ENCODE measurements at places on chromosomes 5 and 9.

GRCh38 chr9:101738566-101739183 lies at the start of gene GRIN3A:
Gene GRIN3A (minus strand): TSS chr9:101738647. CDS start chr9:101737979, 668 bp downstream.
- DNase-seq, result peak; percentile 36

- no peak for DNase-seq
These were observed 368.1 kb downstream of the KIF4B start for GRCh38 chr5:155381654-155382053.

DNA sequence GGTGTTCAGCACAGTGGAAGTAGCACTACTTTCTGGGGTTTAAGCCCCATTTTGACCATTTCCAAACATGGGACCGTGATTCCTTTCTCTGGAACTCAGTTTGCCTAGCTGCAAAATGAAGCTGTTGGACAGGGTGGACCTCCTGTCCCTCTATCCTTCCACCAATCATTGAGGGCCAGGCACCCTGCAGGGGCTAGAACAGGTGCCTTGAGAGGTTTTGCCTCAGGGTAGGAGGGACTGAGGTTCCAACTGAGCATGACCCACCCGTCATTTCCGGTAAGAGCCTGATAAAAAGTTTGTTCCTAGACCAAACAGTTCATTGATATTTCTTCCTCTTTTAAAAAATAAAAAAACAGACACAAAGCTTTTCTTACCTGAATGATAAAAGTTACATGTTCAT lies 116.5 kb downstream of the MVB12B start:
- no peak for DNase-seq

DNA sequence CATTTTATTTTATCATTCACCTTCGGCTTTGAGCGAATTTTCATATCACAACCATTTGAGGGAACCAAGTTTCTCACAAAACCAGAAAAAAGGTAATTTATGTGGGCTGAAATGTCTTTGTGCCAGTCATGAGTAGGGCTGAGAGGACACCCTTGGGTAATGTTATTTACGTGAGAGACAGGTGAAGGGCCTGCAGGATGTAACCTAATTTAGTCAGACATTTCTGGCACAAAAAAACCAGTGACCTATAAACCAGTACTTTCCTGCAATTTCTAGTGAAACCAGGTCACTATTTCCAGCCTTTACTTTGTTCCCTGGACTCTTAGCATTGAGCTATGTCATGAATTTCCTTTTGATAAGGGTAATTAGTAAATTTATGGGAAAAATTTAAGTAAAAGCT lies 17.2 kb upstream of the CCDC112 start:
- DNase-seq, result no peak

- DNase-seq, result no peak
These were observed 220.6 kb downstream of the TRIM36 start for GRCh38 chr5:114948986-114949621.

- DNase-seq, result no peak
These were observed 11.4 kb upstream of the NDST1 start for GRCh38 chr5:150496534-150496933.

GRCh38 chr5:1760231-1760630 lies 39.4 kb downstream of the MRPL36 start:
- no peak for DNase-seq

DNA sequence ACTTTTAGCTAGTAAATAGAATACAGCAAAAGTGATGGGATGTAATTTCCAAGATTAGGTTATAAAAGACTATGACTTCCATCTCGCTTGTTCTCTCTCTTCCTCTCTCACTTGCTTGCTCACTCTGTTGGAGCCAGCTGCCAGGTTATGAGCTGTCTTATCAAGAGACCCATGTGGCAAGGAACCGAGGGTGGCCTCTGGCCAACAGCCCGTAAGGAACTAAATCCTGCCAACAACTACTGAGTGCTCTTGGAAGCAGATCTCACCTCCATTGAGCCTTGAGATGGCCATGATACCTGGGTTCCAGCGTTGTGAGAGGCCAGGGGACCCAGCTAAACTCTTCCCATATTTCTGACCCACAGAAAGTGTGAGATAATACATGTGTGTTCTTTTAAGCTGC lies 636.1 kb downstream of the ACTL7B start:
- DNase-seq, result no peak

GRCh38 chr9:134773842-134774241 lies 106.8 kb upstream of the FCN2 start:
- DNase-seq, result no peak

DNA sequence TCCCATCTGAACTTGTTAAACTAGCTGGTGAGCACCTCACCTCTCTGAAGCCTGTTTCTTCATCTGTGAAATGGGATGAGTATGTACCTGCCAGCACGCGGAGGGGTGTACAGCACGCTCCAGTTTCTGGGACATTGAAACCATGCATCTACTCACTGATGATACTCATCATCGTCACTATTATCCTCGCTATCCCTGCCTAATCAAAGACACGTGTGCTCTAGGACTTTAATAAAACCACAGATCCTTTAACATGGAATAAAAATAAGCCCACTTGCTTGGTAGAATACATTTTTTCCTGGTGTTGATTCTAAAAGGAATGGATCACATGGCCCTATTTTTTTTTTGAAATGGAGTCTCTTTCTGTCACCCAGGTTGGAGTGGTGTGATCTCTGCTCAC lies 37.3 kb upstream of the POMT1 start:
- DNase-seq, result no peak

- no peak for DNase-seq
These were observed 53.2 kb downstream of the NIPAL4 start for GRCh38 chr5:157513182-157513581.

Measured in kidney (tissue), 22 donors.